Stimulated activated CD4-positive, alpha-beta T cell treated with anti-CD3 and anti-CD28 coated beads, Interleukin-15, amount 100 ng/mL, for 1 hour (primary cell): ENCODE measurements at places on chromosomes 3 and 15.

DNA sequence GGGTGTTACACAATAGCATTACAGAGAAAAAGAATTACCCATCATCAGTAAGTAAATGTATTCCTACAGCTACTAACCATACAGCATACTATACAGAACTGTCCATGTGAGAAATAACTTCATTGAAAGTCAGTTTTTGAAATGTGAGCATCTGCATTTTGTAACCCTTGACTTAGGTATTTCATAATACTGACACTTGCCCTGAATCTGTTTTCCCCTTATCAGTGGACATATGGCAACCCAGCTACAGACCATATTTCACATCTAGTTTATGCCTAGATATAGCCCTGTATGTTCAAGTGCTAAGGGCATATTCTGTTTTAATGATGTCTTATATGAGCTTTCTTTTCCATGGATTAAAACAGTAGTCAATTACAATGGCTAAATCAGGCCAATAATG lies 297.6 kb downstream of the TBC1D5 start:
- DNase-seq = no peak

DNA sequence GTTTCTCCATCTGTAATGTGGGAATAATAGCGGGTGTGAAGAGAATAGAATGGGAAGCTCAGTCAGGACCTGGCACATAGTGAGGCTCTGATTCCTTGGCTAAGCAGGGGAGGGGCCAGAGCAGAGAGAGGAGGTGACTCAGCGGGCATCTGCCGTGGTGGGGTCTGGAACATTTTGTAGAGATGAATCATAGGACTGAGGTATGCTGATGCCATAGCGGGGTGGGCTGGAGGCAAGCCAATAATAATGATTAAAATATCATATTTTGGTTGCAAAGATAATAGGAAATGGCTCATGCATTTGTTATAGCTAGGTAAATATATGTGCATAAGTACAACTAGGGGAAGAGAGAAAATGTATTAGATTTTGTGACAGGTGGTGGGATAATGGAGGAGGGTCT lies 11.2 kb downstream of the TGM4 start:
- DNase-seq = no peak

DNA sequence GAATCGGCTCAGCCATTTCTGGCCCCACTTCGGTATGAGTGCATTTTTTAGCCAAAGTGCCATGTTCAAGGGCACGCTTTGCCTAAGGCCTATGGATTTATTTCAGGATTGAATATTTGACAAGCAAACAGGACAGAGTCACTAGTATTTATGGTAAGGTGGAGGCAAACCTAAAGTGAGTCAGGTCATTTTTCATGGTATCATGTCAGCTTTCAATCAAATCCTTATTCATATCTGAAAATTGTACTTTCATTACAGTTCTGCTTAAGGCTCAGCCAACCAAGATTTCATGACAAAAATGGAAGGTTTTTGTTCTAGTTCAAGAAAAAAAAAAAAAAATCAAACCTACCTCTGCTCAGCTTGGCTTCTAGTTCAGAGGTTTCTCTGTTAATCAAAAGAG lies 30.5 kb upstream of the ICE2 start:
- no peak for DNase-seq

- DNase-seq = no peak
Measured at GRCh38 chr3:108450444-108450843, 60.0 kb downstream of the MYH15 start.

DNA sequence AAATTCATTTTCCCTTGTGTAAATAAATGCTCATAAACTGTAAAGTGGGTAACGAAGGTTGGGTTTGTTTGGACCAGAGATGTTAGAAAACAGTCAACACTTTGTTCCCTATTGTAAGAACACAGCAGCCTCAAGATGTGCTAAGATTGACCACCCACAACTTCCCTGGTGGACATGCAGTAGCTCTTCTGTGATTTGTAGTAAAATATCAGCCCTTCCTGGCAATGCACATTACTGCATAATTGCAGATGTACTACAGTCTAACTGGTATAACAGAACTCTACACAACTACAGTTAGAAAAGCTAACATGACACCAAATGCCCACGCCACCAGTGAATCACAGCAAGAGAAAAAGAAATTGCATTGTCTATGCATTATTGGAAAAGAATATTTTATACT lies 129.4 kb downstream of the FGF12 start:
- DNase-seq = no peak

DNA sequence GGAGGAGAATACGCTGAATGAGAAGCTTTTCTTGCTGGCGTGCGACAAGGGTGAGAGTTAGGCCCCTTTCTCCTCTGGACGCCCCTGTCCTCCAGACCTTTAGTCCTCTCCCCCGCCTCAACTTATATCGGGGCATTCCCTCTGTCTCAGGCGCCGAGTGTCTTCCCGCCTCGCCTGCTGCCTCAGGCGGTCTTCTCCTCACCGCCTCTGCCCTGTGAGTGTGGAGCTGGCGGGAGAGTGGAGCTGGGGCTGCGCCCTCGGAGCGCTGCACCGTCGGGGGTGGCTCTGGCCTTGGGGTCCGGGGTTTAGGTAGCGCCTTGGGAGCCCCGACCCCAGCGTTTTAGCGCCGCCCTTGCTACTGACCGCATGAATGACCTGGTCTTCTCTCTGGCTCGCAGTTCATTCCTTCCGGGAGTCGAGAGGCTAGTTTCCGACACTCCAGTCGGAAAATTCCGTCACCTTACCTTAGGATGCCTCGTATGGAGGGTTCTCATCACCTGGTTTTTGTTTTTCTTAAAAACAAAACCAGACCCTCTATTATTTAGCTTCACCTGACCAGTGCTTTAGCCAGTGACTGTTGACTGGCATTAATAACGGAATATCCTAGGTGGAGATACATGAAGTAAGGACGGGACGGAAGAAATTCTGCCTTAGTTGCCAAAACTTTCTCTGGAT lies 985 bp downstream of the TRPC1 start:
- DNase-seq = no peak

DNA sequence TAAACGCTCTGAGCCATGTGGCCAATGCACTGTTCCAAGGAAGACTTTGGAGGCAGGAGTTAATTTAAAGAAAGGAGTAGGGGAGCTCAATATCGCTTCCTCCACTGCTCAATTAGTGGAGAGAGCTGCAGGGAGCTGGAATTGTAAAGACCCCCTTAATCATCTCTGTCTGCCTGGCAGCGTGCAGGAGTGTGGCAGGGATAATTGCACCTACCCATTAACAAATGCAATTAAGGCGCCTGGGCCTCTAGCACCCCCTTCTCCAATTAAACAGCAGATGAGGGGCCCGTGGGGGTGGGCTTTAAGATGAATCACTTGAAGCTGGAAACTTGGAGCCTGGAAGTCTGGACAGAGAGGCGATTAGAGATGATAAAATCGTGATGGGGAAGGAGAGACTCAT lies 61.7 kb upstream of the GLCE start:
- no peak for DNase-seq

- DNase-seq = no peak
Measured at GRCh38 chr3:119160361-119160760, 13.0 kb upstream of the UPK1B start.

DNA sequence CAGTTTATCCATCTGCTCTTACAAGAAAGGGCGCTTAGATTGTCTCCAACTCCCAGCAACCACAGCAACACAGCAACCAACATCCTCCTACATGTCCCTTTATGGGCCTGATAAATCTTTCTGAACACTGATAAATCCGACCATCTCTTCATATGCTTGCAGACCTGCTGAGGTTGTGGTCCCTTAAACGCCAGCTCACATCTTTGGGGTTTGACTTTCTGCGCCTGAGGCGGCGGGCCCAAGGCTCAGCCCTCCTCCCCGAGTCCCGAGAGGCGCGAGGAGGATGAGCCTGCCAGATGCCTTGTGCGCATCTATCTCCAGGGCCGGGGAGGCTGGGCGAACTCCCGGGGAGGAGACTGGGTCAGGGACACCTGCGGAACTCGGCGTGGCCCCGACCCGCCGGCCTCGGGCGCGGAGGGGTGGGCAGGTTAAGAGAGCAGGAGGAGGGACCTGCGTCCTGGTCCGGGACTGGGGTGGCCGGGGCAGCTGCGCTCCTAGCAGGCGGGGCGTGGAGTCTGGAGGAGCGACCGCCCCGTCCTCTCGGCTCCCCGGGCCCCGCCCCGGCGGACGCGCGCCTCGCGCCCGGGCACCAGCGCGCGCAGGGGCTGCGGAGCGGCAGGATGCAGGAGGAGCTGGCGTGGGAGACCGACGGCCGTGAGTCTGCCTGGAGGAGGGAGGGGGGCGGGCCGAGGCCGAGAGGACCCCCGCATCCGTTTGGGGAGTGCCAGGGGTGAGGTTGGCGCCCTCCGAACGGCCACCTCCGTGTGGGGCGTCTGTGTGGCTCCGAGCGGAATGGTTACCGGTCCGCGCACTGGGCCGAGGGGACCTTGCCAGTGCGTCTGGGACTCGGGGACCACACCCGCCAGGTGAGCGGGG lies at the start of gene ANKDD1A:
Gene ANKDD1A, plus strand, starts transcription at position 592 of the 876 bp plus-strand sequence. Its CDS starts 29 bp downstream, at position 621.
- no peak for DNase-seq

DNA sequence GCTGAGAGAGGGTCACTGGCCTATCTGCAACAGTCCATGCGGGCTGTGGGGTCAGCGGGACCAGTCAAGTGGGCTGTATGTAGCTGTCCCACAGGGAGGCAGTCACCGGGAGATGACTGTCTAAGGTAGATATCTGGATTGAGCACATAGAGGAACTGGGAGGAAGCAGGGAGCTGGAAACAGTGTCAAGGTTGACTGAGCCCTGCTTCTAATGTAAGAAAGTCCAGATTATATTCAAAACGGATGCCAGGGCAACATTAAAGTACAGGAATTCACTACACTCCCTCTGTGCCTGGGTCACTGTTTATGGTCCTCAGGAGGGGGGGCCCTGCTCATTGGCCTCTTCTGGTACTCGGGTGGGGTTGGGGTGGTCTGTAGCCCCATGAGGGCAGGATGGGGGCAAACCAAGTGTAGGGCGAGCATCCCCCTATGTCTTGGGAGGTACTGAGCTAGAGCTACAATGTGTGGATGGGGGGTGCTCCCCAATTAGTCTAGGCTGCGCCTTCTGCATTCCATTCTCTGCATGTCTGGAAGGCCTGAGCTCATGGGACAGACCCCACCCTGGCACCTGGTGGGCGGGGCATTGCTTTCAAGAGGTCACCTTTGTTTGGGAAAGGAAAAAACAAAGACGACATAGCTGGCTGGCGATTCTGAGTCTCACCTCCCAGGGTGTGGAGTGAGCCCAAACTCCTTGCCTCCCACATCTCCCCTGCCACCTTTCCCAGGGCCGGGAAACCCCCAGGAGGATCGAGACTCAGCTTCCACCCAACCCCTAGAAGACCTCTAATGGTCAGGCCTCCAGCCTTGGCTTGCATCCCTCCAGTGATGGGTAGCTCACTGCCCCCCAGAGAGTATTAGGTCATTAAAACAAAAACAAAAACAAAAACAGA lies 45.1 kb upstream of the C15orf39 start:
- DNase-seq = no peak

DNA sequence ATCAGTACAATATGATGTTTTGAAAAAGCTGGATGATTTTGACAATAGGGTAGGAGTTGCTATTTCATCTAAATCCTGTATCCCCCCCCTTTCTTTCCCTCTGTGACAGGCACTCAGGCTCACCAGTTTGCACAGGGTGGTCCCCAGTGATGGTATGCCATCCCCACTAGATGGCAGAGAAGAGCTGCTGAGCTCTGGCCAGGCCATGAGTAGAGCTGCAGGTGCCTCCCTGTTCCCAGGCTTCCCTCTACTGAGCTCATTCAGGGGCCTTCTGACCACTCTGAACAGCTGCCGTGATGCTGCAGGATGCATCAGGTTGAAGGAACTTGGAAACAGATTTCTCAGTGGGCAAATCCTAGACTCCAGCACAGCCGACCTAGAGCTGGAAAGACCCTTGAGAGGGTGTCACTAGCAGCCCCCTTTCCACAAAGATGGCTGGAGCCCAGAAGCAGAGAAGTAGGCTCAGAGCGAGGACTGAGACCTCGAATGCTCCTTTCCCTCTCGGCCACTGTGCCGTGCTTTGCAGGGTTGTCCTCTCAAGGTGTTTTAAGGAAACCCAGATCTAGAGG lies 45.1 kb downstream of the EFCAB12 start:
- no peak for DNase-seq

- DNase-seq = no peak
Measured at GRCh38 chr3:151395806-151396205, 11.3 kb upstream of the P2RY12 start.

DNA sequence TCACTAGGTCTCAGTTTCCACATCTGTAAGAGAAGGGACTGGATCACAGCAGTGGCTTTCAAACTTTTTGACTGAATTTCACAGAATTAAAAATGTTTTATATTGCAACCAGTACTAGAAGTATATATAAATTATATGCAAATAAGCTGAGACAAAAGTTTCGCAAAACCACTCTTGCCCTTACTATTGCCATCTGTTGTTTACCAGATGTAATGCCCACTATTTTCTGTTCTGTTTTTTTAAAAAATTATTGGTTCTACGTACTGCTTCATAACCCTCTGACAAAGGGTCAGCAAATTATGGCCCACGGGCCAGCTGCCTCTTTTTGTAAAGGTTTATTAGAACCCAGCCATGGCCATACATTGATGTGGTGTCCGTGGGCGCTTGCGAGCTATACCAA lies 44.8 kb downstream of the PDIA5 start:
- no peak for DNase-seq

DNA sequence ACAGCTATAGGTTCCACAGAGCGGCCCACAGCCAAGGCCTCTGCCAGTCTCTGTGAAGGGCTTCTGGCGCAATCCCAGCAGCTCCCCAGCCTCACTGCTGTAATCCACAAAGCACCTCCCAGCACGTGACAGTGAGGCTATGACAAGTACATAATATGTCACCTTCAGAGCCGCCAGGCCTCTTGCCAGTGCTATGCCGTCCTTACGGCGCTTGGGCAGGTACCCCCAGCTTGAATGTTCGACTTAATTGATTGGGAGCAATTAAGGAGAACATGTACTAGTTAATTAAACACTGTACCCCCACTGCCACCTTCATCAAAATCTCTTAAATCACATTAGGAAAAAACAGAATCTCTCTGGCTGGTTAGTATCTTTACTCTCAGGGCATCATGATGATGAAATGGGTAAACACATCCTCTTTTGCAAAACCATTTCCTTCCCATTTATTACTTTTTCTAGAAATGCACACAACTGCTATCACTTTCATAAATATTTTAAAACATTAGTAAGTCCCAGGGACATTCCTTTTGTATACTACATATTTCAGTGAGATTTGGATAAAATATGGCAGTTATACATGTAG lies 169.9 kb downstream of the XXYLT1 start:
- DNase-seq = no peak

DNA sequence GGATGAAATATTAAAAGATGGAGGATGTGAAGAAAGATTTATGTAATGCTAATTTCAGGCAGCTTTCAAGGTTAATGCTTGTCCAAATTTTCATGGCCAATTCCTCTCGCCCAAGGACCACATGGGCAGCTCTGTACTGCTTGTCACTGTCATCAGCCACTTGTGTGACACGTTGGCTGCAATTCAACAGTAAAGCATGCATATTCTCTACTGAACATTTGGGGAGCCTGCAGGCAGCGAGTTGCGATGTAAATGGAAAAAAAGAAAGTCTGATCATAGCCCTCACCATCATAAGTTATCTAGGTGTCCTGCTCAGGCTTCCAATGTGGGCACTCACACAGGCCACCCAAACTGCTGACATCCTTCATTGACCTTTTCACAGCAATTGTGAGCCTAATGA lies 1026.8 kb upstream of the NR2F2 start:
- DNase-seq = no peak

GRCh38 chr15:70323111-70323851 lies 225.6 kb upstream of the TLE3 start:
- no peak for DNase-seq
